ENCODE measurements at places on chromosomes 13 and 19. TPM values are rescaled to one million over a fixed set of nuclear protein-coding genes. Genes with fewer than 3 reads are reported as not detected.
A peak's percentile ranks its signal among the peaks of the same experiment; 100 is the strongest.

DNA sequence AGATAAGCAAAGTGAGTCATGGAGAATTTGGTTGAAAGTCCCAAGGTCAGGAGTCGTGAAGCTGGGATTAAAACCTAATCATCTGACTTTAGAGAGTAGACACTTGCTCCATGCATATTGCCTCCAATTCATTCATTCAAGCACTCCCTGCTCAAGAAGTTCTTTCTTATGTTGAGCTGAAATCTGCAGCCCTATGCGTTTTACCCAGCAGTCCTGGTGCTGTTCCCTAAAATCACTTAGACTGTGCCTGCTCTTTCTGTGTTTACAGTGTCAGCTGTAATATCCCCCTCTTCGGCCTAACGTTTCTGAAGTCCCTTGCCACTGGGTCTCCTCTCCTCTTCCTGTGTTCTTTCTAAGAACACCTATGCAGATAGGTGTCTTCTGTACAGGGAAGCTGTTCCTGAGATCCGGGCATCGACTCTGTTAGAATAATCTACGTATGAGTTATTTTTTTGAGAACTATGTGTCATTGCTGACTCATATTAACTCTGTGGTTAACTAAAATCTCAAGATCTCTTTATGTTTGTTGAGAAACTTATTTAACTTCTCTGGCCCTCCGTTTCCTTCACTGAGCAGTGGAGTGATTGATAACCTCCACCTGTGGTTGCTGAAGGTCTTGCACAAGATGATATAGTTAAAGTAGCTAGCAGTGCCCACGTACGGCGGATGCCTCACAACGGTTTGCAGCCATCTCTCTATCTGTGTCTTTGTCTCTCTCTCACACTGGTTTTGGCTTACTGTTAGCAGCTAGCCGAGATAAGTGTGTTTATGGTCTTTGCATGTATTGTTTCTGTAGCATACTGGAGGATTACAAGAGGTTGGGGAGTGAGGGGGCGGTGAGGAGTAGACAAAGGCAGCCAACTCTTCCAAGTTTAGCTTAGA lies 4.7 kb downstream of the ALOX5AP start:
- DNase-seq: no peak

DNA sequence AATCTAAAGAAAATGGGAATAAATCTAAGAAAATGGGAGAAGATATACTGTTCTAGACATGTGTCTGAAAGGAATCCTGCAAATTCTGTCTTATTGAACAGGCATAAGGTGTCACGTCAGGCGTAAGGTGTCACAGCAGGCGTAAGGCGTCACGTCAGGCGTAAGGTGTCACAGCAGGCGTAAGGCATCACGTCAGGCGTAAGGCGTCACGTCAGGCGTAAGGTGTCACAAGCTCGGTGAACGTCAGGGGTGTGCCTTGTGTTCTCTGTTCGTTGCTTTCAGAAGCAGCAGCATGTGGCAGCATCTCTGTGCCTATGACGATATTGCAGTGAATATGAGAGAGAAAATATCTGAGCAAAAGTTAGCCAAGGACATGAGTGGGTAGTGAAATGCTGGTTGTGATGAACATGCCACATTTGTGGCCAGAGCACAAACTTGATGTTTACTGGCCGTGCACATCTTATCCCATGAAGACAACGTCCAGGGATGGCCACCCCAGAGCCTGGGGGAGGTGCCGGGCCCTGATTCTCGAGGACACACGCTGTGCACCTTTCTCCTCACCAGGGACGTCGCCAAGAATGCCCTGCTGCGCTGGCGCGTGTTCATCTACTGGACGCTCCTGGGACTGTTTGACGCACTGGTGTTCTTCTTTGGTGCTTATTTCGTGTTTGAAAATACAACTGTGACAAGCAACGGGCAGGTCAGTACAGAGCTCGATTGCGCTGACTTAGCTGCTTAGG lies 107.0 kb upstream of the MCF2L start:
- DNase-seq: no peak

The ZNF564 gene
- 13.2 TPM for total RNA-seq

The SLAIN1 gene
- total RNA-seq: 8.9 TPM

DNA sequence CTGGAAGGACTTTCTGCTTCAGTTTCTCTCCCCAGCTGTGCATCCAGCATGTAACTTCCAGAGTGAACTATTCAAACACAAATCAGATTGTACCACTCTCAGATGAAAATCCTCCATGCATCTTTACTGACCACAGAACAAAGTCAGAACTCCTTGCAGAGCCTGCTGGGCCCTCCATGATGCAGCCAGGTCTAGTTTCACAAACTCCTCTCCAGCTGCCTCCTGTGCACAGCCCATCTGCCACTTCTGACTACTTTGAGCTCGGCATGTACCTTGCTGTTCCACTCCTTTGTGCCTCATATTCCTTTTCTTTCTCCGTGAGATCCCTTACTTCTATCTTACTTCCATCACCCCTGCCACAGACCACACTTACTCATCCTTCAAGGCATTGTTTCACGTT lies 31.4 kb downstream of the NALCN start:
- DNase-seq: no peak

DNA sequence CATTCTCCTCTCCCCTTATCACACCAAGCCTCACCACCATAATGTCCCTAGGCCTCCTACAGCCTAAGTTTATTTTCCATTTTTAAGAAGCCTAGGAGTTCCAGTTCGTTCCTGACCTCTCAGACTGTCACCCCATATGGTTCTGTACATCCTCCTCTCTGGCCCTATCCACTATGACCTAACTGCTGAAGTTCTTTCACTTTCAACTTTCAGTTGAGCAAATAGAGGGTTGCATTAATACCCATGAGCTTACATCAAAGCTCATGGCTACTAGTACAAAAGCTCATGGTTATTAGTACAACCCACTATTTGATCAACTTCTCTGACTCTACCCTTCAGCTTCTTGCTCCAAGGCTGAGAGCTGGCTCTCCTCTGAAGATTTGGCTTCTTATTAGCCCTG lies 72.9 kb downstream of the FGF14 start:
- no peak for DNase-seq

GRCh38 chr13:30730526-30730925 lies 4.8 kb upstream of the ALOX5AP start:
- peak; percentile 89 for DNase-seq

The ZNF540 gene
- 2.5 TPM for total RNA-seq

The ADAMTSL5 gene
- total RNA-seq: 9.0 TPM

- DNase-seq: no peak
Observed at GRCh38 chr13:110661256-110661655, 44.7 kb downstream of the CARS2 start.

GRCh38 chr13:74452176-74452575 lies 318.0 kb upstream of the KLF12 start:
- DNase-seq: no peak

DNA sequence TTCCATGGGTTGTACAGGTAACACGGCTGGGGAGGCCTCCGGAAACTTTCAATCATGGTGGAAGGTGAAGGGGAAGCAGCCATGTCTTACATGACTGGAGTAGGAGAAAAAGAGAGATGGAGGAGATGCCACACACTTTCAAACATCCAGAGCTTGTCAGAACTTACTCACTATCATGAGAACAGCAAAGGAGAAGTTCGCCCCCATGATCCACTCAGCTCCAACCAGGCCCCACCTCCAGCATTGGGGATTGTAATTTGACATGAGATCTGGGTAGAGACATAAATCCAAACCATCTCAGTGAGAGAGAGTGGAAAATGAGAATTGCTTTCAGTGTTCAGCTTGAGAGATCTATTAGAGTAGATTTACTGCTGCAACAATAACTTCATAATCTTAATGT lies 210.9 kb downstream of the NDFIP2 start:
- DNase-seq: no peak

- no peak for DNase-seq
Observed at GRCh38 chr19:41401483-41401882, 3.9 kb downstream of the BCKDHA start.

GRCh38 chr13:101429733-101430132 lies 13.4 kb upstream of the NALCN start:
- no peak for DNase-seq

The APC2 gene
- total RNA-seq: 1.5 TPM

DNA sequence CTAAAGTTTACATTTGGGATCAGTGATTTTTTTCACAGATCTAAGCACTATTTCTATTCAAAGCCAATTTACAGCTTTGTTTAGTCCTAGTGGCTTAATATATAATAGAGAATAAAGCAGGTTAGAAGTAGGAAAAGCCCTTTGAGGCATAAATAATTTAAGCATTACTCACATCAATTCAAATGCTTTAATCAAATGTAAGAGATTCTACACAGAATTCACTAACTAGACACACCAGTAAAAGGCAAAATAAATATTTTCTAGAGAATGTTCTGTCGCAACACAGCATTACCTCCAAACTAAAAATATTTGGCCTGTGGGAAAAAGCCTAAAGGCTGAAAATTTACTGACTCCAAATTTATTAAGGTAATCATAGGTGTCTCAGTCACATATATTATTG lies 31.3 kb downstream of the KCTD12 start:
- no peak for DNase-seq

DNA sequence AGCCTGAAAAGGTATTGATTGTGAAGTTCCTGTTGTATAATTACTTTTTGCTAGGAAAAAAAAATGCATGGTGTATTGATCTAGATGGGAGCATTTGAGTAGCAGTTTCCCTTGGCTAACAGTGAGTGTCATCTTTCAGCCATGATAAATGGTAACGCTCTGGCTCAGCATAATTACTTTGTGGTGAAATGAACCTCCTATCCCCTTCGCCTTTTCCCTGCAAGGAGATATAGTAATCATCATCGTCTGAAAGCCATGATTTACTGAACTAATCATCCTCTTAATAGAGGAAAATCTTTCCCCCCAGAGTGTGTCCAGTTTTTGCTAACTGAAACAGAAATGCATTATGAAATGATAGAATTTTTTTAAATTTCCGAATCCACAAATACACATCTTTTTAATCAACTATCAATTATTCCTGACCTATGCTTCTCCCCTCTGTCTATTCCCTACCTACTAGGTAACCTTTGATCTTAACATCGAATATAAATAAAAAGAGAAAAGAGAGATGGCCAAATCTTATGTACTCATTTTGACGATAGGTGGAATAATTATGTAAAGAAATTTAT lies 88.7 kb downstream of the MAB21L1 start:
- DNase-seq: no peak

- peak; percentile 2 for DNase-seq
Observed at GRCh38 chr13:64556376-64556775, 2673.8 kb downstream of the PCDH9 start.

DNA sequence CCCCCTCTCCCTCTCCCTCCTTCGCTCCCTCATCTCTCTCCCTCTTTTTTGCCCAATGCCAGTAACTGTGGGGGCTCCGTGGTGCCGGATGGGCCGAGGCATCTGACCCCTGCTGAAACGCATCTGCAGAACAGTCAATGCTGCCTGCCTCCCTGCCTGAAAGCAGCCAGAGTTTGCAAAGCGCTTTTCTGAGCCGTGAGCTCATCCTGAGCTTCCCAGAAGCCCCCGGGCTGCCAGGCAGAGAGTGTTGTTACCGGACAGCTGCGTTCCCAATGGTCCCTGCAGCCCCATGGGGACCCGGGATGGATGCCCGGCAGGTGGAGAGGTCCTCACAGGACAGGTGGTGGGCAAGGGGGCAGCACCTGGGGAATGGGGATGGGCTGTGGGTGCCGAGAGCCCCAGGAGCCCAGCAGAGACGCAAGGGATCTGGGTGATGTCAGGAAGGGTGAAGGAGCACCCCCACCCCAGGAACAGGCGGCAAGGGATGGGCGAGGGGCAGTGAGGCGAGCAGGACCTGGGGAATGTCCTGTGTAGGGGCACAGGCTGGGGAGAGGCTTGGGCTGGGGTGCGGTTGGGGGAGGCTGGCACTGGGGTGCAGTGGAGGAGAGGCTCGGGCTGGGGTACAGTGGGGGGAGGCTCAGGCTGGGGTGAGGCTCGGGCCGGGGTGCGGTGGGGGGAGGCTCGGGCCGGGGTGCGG lies 33.0 kb downstream of the GPX4 start:
- peak; percentile 59 for DNase-seq

- no peak for DNase-seq
Observed at GRCh38 chr13:48318377-48318811, 14.8 kb downstream of the RB1 start.

The ZNF587B gene
- 14.5 TPM for total RNA-seq

DNA sequence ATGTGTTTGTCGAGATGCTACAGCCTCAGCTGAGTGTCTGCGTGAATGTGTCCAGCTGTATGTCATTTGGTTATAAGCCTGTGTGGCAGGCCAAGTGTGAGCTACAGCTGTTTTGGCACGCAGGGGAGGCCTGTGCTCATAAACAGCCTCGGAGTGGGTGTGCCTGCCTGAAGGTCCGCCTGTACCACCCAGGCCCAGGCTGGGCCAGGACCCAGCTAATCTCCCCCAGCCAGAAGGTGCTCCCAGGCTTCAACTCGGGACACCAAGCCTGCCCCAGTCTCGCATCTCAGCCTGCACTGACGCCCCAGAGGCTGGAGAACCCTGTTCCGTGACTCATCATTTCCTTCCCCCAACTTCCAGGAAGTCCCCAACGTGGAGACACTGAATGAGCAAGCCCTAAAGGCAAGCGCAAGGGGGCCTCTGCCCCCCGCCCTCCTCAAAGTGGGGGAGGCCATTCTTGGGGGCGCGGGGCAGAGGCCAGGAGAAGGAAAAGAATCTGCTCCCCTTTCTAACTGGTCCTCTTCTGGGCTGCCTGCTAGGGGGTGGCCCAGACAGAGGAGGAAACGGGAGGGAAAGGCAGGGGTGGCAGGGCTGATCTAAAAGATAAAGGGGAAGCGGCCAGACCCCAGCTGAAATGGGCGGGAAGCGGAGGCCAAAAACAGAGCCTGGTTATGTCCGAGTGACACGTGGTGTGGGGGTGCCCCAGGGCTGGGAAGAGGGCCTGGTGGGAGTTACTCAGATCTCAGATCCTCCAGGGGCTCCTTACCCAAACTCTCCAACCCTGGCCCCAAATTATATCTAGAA lies 2.0 kb downstream of the SLC1A5 start:
- peak; percentile 94 for DNase-seq

- no peak for DNase-seq
Observed at GRCh38 chr13:110685305-110686020, 20.5 kb downstream of the CARS2 start.

DNA sequence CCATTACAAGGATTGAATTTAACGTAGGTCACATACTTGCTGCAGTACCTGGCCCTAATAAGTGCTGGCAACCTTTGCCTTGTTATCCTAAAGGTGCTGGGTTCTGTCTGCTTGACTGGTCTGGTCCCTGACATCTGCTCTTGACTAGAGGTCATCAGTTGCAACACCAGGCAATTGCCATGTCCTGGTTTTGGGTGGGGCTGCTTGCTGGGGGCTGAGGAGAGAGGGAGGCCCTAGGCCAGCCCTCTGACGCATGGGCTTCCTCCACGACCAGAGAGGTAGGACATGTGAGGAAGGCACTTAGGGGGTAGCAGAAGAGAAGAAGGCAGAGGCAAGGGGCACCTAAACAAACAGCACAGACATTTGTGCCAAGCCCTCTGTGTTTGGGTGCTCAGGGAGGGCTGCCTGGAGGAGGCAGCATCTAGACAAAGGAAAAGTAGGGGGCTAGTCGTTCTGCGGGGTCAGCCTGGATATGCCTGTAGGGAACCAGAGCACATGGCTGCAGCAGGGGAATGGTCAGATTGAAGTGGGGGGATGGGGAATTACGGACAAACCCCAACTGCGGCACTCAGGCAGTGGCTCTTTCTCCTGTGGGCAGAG lies 21.7 kb downstream of the VSTM2B start:
- DNase-seq: no peak
